Left colon (tissue), 2 donors: ENCODE measurements at places on chromosomes 12 and 14. TPM values are rescaled to one million over a fixed set of nuclear protein-coding genes. Genes with fewer than 3 reads are reported as not detected.

Gene HSPB8
- total RNA-seq = 32.4 TPM

Gene HOXC10
- not detected for total RNA-seq

Gene FITM1
- total RNA-seq = 1.0 TPM

Gene CACNA1C
- 10.1 TPM for total RNA-seq

Gene CAPZA3
- not detected for total RNA-seq

Gene COCH
- 3.1 TPM for total RNA-seq

Gene OTUB2
- total RNA-seq = 2.0 TPM

Gene WIF1
- total RNA-seq = 0.55 TPM

Gene MYH7
- total RNA-seq = not detected

Gene NRIP2
- total RNA-seq = 1.8 TPM

Gene DLK1
- total RNA-seq = not detected

Gene HSPA2
- total RNA-seq = 61.7 TPM

Gene KRT78
- not detected for total RNA-seq

Gene SERPINA3
- total RNA-seq = 16.9 TPM

Gene SERPINA10
- total RNA-seq = 0.31 TPM

Gene DPY19L2
- total RNA-seq = 0.85 TPM

Gene NTN4
- 25.3 TPM for total RNA-seq

Gene GPR84
- 0.50 TPM for total RNA-seq

Gene MLF2
- total RNA-seq = 167 TPM

Gene CLMN
- total RNA-seq = 135 TPM

Gene CCDC175
- total RNA-seq = 0.42 TPM

Gene NDUFA12
- 125 TPM for total RNA-seq

Gene SIRT4
- total RNA-seq = 1.3 TPM

Gene GLIPR1L2
- total RNA-seq = not detected

Gene PLEKHG7
- 0.89 TPM for total RNA-seq

Gene TEX52
- not detected for total RNA-seq

Gene PIWIL1
- 0.31 TPM for total RNA-seq

Gene PLBD1
- total RNA-seq = 58.0 TPM

Gene RNF212B
- total RNA-seq = not detected

Gene CCDC198
- total RNA-seq = not detected

Gene MAP3K9
- 10.0 TPM for total RNA-seq

Gene G2E3
- 14.2 TPM for total RNA-seq

Gene AQP5
- total RNA-seq = not detected

Gene CFAP54
- total RNA-seq = 0.53 TPM

Gene LRP1-AS
- total RNA-seq = not detected

Gene C12orf56
- 0.24 TPM for total RNA-seq

Gene KITLG
- total RNA-seq = 34.2 TPM

Gene SSTR1
- 10.5 TPM for total RNA-seq

Gene NAA25
- 20.4 TPM for total RNA-seq

Gene PPP4R4
- total RNA-seq = 0.28 TPM

Gene PZP
- 0.12 TPM for total RNA-seq

Gene DBX2
- not detected for total RNA-seq

Gene PPM1H
- 7.6 TPM for total RNA-seq

Gene SPTSSA
- total RNA-seq = 59.1 TPM

Gene FLVCR2
- 42.1 TPM for total RNA-seq

Gene TMTC1
- 7.7 TPM for total RNA-seq

Gene PCK2
- total RNA-seq = 223 TPM

Gene GCH1
- 26.6 TPM for total RNA-seq

Gene MYF5
- total RNA-seq = not detected

Gene MYF6
- total RNA-seq = not detected

Gene TAS2R50
- total RNA-seq = 1.6 TPM

Gene AICDA
- total RNA-seq = not detected

Gene ADCY4
- 16.4 TPM for total RNA-seq

Gene ZNF385A
- 4.0 TPM for total RNA-seq
